Posterior vena cava (tissue), 2 donors: ENCODE measurements at places on chromosomes 3 and 15. TPM values are rescaled to one million over a fixed set of nuclear protein-coding genes. Genes with fewer than 3 reads are reported as not detected.
A peak's percentile ranks its signal among the peaks of the same experiment; 100 is the strongest.

The RSRC1 gene
- 41.0 TPM for total RNA-seq

GRCh38 chr3:55333923-55334322 lies 153.2 kb downstream of the WNT5A start:
- DNase-seq: no peak

DNA sequence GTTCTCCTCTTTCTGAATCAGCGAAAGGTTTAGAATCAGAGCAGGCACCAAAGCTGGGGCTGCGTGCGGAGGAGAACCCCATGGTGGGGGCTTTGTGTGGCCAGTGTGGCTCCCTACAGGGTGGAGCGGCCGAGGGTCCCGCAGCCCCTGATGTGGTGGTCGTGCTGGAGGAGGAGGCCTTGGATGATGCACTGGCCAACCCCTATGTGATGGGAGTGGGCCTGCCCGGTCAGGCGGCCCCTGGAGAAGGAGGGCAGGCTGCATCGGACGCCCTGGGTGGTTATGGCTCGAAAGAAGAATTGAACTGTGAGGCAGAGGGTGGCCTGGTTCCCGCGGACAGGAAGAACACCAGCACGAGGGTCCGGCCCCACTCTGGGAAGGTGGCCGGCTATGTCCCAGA lies 1.4 kb downstream of the FGD5 start:
- DNase-seq: peak; percentile 75

GRCh38 chr15:48244921-48245320 lies 38.8 kb downstream of the SLC12A1 start:
- no peak for DNase-seq

The ADGRG7 gene
- total RNA-seq: not detected
